Inflammatory macrophage (primary cell): ENCODE measurements at places on chromosomes 7 and 10.

DNA sequence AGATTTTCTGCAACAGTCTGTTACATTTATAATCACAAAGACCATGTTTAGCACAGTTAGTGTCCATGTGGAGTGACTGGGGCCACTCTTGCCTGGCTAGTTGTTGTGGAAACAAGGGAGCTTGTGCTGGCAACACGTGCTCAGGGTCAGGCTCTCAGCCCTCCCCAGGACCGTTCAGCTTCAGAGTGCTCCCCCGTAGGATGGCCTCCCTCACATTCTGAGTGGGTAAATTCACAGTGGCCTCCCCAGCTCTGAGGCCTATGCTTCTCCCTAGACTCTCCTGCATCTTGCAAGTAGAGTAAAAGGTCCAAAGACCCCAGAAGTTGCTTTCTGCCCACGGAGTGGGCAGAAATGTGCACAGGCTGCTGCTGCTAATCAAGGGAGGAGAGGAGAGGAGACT is 122.3 kb downstream of the ADCY1 start:
- DNase-seq, result no peak

GRCh38 chr10:13526948-13527863 is 1.6 kb downstream of the BEND7 start:
- no peak for DNase-seq

GRCh38 chr10:59950105-59950504 is 43.7 kb upstream of the CCDC6 start:
- no peak for DNase-seq

DNA sequence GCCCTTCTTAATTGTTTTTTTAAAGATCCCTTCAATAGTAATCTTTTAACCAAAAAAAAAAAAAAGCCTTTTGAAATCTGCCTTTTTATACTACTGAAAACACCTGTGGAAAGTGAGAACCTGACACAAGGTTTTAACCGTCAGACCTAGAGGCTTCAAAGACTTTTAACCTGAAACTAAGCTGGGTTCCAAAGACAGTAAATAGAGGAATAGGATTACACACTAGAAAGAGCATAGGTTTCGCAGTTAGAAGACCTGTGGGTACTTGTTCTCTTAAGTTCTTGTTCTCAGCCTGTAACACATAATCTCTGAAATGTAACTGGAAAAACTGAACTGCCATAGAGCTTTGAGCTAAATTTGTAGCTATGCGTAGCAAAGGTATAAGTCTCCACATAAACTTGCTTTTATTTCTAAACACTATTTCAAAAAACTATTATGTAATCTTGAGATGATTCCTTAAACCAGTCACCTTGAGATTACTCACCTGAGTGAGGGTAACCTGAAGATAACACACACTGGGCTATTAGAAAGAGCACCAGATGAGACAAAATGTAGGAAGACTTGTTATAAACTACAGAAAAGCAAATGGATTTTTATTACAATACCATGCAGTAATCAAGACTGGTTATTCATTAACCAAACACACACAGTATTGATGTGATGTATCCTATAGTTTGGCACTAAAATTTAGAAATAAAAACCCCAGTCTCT is 196.6 kb upstream of the FRMD4A start:
- DNase-seq, result no peak

- no peak for DNase-seq
Observed at GRCh38 chr10:124994573-124995473, 52.9 kb downstream of the ZRANB1 start.
